ENCODE measurements at places on chromosomes 3 and 15. TPM values are rescaled to one million over a fixed set of nuclear protein-coding genes. Genes with fewer than 3 reads are reported as not detected.

Gene ANKDD1A
- 2.6 TPM for total RNA-seq

Gene ACP3
- total RNA-seq = not detected

Gene FES
- total RNA-seq = 45.2 TPM

Gene KLF15
- total RNA-seq = 1.5 TPM

Gene EPHB3
- total RNA-seq = not detected

Gene ARNT2
- 0.76 TPM for total RNA-seq

Gene ZNF860
- total RNA-seq = 0.98 TPM

Gene ACKR2
- not detected for total RNA-seq

Gene UBAP1L
- 1.6 TPM for total RNA-seq

Gene SLC30A4
- 6.4 TPM for total RNA-seq

Gene EHD4
- total RNA-seq = 150 TPM

Gene ARL6
- 7.7 TPM for total RNA-seq
